ENCODE measurements at places on chromosomes 3 and 15. TPM values are rescaled to one million over a fixed set of nuclear protein-coding genes. Genes with fewer than 3 reads are reported as not detected.

The PROS1 gene
- 0.40 TPM for total RNA-seq

The FOXB1 gene
- 0.37 TPM for total RNA-seq

The GRAMD1C gene
- total RNA-seq, result 0.81 TPM

The CHL1 gene
- not detected for total RNA-seq

The TAGLN3 gene
- total RNA-seq, result not detected

The CHRNA7 gene
- total RNA-seq, result not detected

GRCh38 chr3:179943117-179943880, 93.4 kb downstream of the PEX5L start:
- no peak overlapping the region for H3K27ac ChIP-seq
- no peaks in the 10 kb centered on the region for H3K36me3 ChIP-seq
- no peaks in the 10 kb centered on the region for H3K27me3 ChIP-seq

- no peak overlapping the region for H3K27ac ChIP-seq
- DNase-seq, result no peak
- H3K27me3 ChIP-seq, result no peaks in the 10 kb centered on the region
Measured at GRCh38 chr3:20974396-20974795, 776.6 kb downstream of the ZNF385D start.

DNA sequence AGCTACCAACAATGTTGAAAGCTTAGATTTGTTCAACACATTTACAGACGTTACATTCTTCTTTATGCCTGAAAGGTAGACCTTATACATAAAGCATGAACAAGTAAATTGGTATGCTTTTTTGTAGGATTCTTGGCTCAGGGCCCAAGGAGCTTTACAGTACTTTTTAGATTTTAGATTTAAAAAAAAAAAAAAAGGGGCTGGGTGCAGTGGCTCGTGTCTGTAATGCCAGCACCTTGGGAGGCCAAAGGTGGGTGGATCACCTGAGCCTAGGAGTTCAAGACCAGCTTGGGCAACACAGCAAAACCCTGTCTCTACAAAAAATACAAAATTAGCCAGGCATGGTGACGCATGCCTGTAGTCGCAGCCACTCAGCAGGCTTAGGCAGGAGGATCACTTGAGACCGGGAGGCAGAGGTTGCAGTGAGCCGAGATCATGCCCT, 39.7 kb downstream of the MEF2A start:
- H3K36me3 ChIP-seq, result no peaks in the 10 kb centered on the region
- no peaks in the 10 kb centered on the region for H3K4me1 ChIP-seq
- H3K27ac ChIP-seq, result no peak overlapping the region
- H3K4me3 ChIP-seq, result no peak overlapping the region

DNA sequence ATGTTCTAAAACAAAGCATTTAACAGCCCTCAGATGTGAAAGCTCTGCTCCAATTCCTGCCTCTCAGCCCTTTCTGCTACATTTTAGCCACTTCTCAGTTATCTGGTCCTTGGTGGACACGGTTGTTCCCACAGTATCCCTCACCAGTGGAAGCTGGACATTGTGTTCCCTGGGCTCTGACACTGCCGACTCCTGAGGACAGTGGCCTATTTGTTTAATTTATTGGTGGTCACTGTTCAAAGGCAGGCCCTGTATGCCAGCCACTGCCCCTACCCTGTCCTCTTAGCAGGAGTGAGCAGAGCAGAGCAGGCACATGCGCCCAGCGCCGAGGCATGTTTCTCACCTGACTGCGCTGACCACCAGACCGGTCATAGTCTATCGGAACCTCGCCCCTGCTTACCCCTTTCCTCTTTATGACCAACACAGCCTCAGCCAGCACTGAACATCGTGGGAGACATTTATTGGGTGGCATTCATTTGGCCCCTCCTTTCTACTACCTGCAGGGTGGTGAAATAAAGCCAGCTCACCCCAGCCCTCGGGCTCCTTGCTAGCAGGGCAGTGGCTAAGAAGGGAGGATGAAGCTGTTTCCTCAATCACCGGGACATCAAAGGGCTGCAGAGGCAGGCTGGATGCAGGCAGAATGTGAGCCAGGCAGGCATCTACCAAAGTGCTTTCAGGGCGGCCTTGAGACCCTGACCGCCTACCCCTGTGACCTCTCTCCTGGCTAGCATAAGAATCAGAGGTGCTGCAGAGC, 54.3 kb upstream of the HACD2 start:
- no peak for DNase-seq
- H3K4me1 ChIP-seq, result no peaks in the 10 kb centered on the region
- H3K36me3 ChIP-seq, result no peaks in the 10 kb centered on the region
- H3K4me3 ChIP-seq, result no peak overlapping the region
- H3K27ac ChIP-seq, result no peak overlapping the region
- no peaks in the 10 kb centered on the region for H3K27me3 ChIP-seq

DNA sequence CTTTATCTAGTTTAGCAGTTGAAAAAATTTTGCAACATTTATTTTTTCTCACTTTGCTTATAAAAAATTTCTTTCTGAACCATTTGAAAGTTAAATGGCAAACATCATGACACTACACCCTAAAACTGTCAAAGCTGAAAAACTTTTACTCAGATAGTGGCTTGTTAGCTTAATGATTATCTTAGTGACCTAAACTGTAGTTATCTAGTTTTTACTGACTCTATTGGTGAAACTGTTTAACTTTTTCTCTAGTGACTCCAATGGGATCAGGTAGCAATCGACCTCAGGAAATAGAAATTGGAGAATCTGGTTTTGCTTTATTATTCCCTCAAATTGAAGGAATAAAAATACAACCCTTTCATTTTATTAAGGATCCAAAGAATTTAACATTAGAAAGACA, 13.3 kb downstream of the FBXO22 start:
- no peak overlapping the region for H3K27ac ChIP-seq
- DNase-seq, result no peak
- no peak overlapping the region for H3K4me3 ChIP-seq
- H3K36me3 ChIP-seq, result peaks cover 14% of the 10 kb centered on the region
- H3K27me3 ChIP-seq, result no peaks in the 10 kb centered on the region
- no peaks in the 10 kb centered on the region for H3K4me1 ChIP-seq

DNA sequence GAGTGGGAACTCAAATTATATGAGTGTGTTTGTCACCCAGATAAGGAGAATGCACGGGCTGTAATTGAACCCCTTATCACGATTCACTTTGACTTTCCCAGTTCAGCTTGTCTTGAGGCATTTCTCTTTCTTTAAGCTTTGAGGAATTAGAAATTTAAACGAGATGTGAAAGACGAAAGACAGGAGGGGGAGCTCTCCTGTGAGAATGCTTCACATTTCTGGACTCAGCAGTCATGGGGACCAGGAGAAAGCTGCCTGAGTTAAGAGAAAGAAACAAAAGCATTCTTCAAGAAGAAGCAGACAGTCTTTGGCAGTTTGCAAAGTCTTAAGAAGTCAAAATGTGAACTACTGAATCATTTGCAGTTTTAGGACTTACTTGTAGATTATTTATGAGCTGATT, 205.6 kb downstream of the NECTIN3 start:
- H3K36me3 ChIP-seq, result no peaks in the 10 kb centered on the region
- no peak overlapping the region for H3K27ac ChIP-seq
- no peak for DNase-seq

DNA sequence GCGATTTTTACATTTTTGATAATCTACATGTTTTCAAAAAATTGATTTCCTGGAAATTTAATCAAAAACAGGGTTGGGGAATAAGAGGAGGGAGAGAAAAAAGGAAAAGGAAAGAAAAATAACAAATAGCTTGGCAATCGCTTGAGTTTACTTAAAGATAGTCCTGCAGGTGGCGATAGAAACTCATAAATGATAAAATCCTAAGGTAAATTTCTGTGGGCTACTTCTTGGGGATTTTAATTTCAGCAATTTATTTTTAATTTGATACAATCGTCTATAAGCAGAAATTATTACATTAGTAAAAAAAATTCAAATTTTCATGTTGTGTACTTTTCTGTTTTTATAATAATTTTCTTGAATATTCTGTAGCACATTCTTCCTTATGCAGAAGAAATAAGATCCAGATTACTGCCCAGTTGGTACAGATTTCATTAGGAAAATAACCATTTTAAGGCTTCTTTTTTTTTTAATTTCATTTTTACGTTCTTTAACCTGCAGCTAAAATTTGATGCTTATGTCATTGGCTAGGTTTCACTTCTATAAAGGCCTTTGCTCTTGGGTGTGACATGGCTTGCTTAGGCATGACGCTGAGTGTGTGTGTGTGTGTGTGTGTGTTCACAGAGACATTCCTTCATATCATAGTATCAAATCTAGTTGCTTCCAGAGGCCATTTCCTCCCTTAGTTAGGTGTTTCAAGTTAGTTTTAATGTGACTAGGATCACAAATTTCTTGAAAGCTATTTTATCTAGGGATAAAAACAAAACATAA, 181.8 kb downstream of the MCTP2 start:
- no peak overlapping the region for H3K27ac ChIP-seq
- H3K36me3 ChIP-seq, result no peaks in the 10 kb centered on the region
- H3K4me3 ChIP-seq, result no peak overlapping the region

GRCh38 chr15:58329211-58329610, 102.6 kb upstream of the LIPC start:
- H3K27me3 ChIP-seq, result no peaks in the 10 kb centered on the region
- no peaks in the 10 kb centered on the region for H3K36me3 ChIP-seq
- no peak for DNase-seq

DNA sequence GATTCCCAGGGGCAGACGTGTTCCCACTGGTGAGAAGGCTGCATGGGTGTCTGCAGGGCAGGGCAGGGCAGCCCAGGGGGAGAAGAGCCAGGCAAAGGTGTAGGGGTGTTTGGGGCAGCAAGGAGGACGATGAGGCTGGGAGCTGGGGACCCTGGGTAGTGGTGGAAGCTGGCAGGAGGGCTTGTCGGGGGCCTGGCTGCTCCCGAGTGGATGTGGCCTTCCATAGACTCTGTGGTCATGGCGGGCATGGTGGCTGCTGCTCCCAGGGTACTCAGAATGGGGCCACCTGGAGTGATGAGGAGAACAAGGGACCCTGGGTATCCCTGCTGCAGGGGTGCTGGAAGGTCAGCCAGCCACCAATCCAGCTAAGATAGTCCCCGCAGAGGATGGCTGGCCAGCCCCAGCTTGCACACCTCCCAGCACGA, 107.5 kb downstream of the WNT7A start:
- no peaks in the 10 kb centered on the region for H3K27me3 ChIP-seq
- no peak overlapping the region for H3K27ac ChIP-seq
- H3K36me3 ChIP-seq, result no peaks in the 10 kb centered on the region
- DNase-seq, result no peak

- no peak overlapping the region for H3K27ac ChIP-seq
- H3K4me1 ChIP-seq, result peaks cover 53% of the 10 kb centered on the region
- no peaks in the 10 kb centered on the region for H3K27me3 ChIP-seq
- H3K36me3 ChIP-seq, result no peaks in the 10 kb centered on the region
Measured at GRCh38 chr3:187799942-187800641, 54.8 kb upstream of the BCL6 start.

DNA sequence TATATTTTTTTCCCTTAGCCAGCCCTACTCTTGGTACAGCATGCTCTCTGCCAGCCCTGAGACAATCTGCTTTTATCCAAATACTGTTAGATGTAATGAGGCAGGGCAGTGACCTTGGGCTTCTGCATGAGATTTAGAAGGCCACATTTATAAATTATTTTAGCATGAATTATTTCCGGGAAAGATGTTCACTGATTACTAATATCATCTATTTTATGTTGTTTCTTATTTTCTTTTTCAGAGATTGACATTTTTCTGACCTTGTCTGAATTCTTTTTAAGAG, 23.1 kb downstream of the CRTC3 start:
- no peak overlapping the region for H3K27ac ChIP-seq
- H3K4me3 ChIP-seq, result no peak overlapping the region
- peaks cover 40% of the 10 kb centered on the region for H3K4me1 ChIP-seq
- H3K27me3 ChIP-seq, result no peaks in the 10 kb centered on the region
- DNase-seq, result no peak
- no peaks in the 10 kb centered on the region for H3K36me3 ChIP-seq

GRCh38 chr3:116028157-116028556, 404.8 kb downstream of the GAP43 start:
- no peak for DNase-seq
- no peak overlapping the region for H3K4me3 ChIP-seq
- H3K27me3 ChIP-seq, result no peaks in the 10 kb centered on the region
- H3K36me3 ChIP-seq, result no peaks in the 10 kb centered on the region

GRCh38 chr3:37243820-37244748, 69.7 kb upstream of the LRRFIP2 start:
- peak overlapping the region; percentile 98 for H3K4me3 ChIP-seq
- no peaks in the 10 kb centered on the region for H3K27me3 ChIP-seq
- peaks cover 56% of the 10 kb centered on the region for H3K4me1 ChIP-seq
- peak overlapping the region; percentile 91 for H3K27ac ChIP-seq
- H3K36me3 ChIP-seq, result no peaks in the 10 kb centered on the region

- H3K27me3 ChIP-seq, result no peaks in the 10 kb centered on the region
- no peak overlapping the region for H3K4me3 ChIP-seq
- no peak for DNase-seq
- no peaks in the 10 kb centered on the region for H3K36me3 ChIP-seq
- no peak overlapping the region for H3K27ac ChIP-seq
- no peaks in the 10 kb centered on the region for H3K4me1 ChIP-seq
Measured at GRCh38 chr3:119018690-119019463, 15.8 kb downstream of the IGSF11 start.

- no peak for DNase-seq
- H3K4me1 ChIP-seq, result no peaks in the 10 kb centered on the region
- no peak overlapping the region for H3K27ac ChIP-seq
- H3K4me3 ChIP-seq, result no peak overlapping the region
- no peaks in the 10 kb centered on the region for H3K27me3 ChIP-seq
Measured at GRCh38 chr3:152941859-152942258, 106.9 kb downstream of the P2RY1 start.

DNA sequence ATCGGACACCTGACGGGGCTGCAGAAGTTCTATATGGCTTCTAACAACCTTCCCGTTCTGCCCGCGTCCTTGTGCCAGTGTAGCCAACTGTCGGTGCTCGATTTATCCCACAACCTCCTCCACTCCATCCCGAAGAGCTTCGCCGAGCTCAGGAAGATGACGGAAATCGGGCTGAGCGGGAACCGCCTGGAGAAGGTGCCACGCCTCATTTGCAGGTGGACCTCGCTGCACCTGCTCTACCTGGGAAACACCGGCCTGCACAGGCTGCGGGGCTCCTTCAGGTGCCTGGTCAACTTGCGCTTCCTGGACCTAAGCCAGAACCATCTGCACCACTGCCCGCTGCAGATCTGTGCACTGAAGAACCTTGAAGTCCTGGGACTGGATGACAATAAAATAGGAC, 9.8 kb upstream of the LRRC34 start:
- no peaks in the 10 kb centered on the region for H3K36me3 ChIP-seq
- no peak overlapping the region for H3K4me3 ChIP-seq
- no peaks in the 10 kb centered on the region for H3K4me1 ChIP-seq
- DNase-seq, result no peak
- H3K27me3 ChIP-seq, result no peaks in the 10 kb centered on the region

GRCh38 chr3:119809249-119810017, 27.5 kb downstream of the NR1I2 start:
- peaks cover 11% of the 10 kb centered on the region for H3K4me1 ChIP-seq
- DNase-seq, result no peak
- peak overlapping the region; percentile 70 for H3K4me3 ChIP-seq
- H3K27ac ChIP-seq, result no peak overlapping the region

- no peak overlapping the region for H3K4me3 ChIP-seq
- no peaks in the 10 kb centered on the region for H3K27me3 ChIP-seq
- H3K36me3 ChIP-seq, result no peaks in the 10 kb centered on the region
- H3K27ac ChIP-seq, result no peak overlapping the region
- H3K4me1 ChIP-seq, result peaks cover 16% of the 10 kb centered on the region
Measured at GRCh38 chr15:77409259-77410156, 10.4 kb downstream of the PEAK1 start.

GRCh38 chr3:148535001-148535400, 162.7 kb upstream of the AGTR1 start:
- no peaks in the 10 kb centered on the region for H3K27me3 ChIP-seq
- DNase-seq, result no peak
